ENCODE measurements at places on chromosomes 7 and 10. TPM values are rescaled to one million over a fixed set of nuclear protein-coding genes. Genes with fewer than 3 reads are reported as not detected.

IGFBP1 gene
- total RNA-seq: not detected

CDC14C gene
- not detected for total RNA-seq

MRC1 gene
- not detected for total RNA-seq

TRIP6 gene
- total RNA-seq: 47.6 TPM

DNA sequence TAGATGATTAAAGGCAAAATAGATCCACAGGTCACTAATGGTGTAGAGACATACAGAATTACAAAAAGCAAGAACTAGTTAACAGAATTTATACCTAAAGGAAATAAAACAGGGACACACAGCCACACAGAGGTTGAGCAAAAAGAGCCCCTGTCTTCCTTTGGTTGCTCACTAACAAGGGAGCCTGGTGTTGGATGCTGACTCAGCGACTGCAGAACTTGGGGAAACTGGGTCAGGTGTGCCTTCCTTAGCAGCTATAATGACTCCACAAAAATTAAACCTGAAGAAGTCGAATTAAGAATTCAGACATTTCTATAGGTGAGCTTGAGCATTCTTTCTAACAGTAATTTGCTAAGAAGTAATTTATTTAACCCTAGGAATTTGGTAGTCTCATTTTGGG lies 15.0 kb downstream of the POM121L12 start:
- H3K36me3 ChIP-seq: no peaks in the 10 kb centered on the region
- DNase-seq: no peak

GRCh38 chr7:2944739-2945138 lies 98.9 kb downstream of the CARD11 start:
- H3K27me3 ChIP-seq: no peaks in the 10 kb centered on the region
- no peak overlapping the region for H3K4me3 ChIP-seq

DNA sequence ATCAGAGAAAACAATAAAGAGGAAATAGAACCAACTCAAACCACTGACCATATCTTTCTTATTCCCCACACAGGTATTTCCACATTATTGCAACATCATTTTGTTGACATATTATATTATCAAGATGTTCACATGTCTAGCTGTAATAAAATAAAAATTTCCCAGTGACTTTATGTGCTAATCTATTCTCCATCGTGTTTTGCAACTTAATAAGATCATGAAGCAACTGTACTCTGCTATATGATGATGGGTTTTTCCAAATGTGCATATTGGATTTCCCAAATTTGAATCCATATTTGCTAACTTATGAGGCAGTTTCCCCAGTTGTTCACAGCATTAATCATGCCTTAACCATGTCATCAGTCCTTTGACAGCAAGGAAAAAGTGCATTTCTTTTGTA lies 127.8 kb downstream of the ITGB8 start:
- H3K27ac ChIP-seq: no peak overlapping the region
- no peaks in the 10 kb centered on the region for H3K27me3 ChIP-seq
- no peak overlapping the region for H3K4me3 ChIP-seq
- no peak for DNase-seq
- H3K4me1 ChIP-seq: no peaks in the 10 kb centered on the region

GRCh38 chr10:29569795-29570194 lies 65.0 kb downstream of the SVIL start:
- no peak overlapping the region for H3K4me3 ChIP-seq
- no peaks in the 10 kb centered on the region for H3K36me3 ChIP-seq
- no peaks in the 10 kb centered on the region for H3K4me1 ChIP-seq
- H3K27ac ChIP-seq: no peak overlapping the region
- DNase-seq: no peak

DNA sequence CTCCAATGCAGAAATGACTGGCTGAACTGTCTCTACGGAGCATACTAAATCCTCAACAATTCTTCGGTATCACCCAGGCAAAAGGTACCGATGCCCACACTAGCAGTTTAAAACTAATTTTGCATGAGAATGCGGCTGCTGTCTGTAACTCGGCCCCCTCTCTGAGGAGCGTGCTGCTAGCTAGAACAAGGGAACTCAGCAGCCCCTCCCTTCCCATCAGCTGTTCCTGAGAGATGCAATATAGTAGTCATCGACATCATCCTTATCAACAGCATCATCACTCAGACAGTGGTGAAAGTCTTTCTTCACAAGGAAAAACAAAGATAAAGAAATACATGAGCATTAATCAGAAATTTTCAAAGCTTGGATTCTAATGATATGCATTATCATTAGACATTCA lies 189.1 kb upstream of the FRMD4A start:
- no peak overlapping the region for H3K27ac ChIP-seq
- H3K27me3 ChIP-seq: no peaks in the 10 kb centered on the region
- DNase-seq: no peak
- H3K4me3 ChIP-seq: no peak overlapping the region
- H3K4me1 ChIP-seq: peaks cover 8% of the 10 kb centered on the region

- no peak overlapping the region for H3K4me3 ChIP-seq
- H3K4me1 ChIP-seq: peaks cover 2% of the 10 kb centered on the region
- no peak overlapping the region for H3K27ac ChIP-seq
Measured at GRCh38 chr10:7605565-7606295, 61.0 kb downstream of the ITIH5 start.

- peaks cover 2% of the 10 kb centered on the region for H3K27me3 ChIP-seq
- H3K27ac ChIP-seq: peak overlapping the region; percentile 94
- H3K4me3 ChIP-seq: peak overlapping the region; percentile 83
- peaks cover 35% of the 10 kb centered on the region for H3K36me3 ChIP-seq
- peak; percentile 80 for DNase-seq
- peaks cover 54% of the 10 kb centered on the region for H3K4me1 ChIP-seq
Measured at GRCh38 chr7:140062118-140062527, 628 bp downstream of the PARP12 start.

DNA sequence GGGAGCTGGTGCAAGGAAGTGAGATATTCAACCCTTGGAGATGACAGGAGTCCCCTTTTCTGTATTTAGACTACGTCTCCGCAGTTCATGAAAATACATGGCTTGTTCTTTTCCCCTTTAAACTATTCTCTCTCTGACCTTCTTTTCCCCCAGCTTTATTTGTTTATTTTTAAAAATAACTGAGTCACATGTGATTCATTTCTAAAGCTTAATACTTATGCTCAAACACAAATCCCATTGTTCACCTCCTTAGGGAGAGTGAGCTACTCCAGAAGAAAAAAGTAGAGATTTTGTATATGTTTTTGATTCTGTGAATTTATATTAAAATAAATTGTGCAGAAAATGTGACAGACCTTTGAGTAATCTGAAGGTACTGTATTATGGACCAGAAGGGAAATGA lies 35.9 kb upstream of the FZD1 start:
- no peak overlapping the region for H3K4me3 ChIP-seq
- no peak overlapping the region for H3K27ac ChIP-seq
- H3K36me3 ChIP-seq: no peaks in the 10 kb centered on the region
- no peaks in the 10 kb centered on the region for H3K4me1 ChIP-seq
- H3K27me3 ChIP-seq: no peaks in the 10 kb centered on the region
- DNase-seq: no peak

GRCh38 chr7:12422554-12423320 lies 19.1 kb upstream of the VWDE start:
- H3K4me1 ChIP-seq: no peaks in the 10 kb centered on the region
- H3K27me3 ChIP-seq: peaks cover 9% of the 10 kb centered on the region
- no peak for DNase-seq
- no peak overlapping the region for H3K27ac ChIP-seq
- H3K36me3 ChIP-seq: no peaks in the 10 kb centered on the region

GRCh38 chr7:28104041-28104541 lies 76.5 kb downstream of the JAZF1 start:
- H3K4me1 ChIP-seq: peaks cover 2% of the 10 kb centered on the region
- H3K36me3 ChIP-seq: no peaks in the 10 kb centered on the region
- no peak for DNase-seq
- no peak overlapping the region for H3K4me3 ChIP-seq
